Naive thymus-derived CD4-positive, alpha-beta T cell (primary cell): ENCODE measurements at places on chromosomes 1 and 21.

DNA sequence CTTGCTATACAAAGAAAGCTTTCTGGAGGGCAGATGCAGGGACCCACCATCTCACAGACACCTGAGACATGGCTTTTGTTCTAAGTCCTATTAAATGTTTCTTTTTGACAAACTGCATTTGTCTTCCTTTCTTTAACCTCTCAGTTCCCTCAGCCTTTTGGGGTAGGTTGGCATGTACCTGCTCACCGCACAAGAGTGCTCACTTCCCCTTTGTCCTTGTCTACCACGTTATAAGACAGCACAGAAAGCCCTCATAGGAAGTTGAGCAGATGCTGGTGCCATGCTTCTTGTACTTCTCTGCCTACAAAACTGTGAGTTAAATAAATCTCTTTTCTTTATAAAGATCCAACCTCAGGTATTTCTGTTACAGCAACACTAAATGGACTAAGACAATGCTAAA is 31.9 kb upstream of the RGS21 start:
- no peak for DNase-seq

GRCh38 chr1:65001231-65001792 is 35.0 kb upstream of the JAK1 start:
- DNase-seq = peak; percentile 73

DNA sequence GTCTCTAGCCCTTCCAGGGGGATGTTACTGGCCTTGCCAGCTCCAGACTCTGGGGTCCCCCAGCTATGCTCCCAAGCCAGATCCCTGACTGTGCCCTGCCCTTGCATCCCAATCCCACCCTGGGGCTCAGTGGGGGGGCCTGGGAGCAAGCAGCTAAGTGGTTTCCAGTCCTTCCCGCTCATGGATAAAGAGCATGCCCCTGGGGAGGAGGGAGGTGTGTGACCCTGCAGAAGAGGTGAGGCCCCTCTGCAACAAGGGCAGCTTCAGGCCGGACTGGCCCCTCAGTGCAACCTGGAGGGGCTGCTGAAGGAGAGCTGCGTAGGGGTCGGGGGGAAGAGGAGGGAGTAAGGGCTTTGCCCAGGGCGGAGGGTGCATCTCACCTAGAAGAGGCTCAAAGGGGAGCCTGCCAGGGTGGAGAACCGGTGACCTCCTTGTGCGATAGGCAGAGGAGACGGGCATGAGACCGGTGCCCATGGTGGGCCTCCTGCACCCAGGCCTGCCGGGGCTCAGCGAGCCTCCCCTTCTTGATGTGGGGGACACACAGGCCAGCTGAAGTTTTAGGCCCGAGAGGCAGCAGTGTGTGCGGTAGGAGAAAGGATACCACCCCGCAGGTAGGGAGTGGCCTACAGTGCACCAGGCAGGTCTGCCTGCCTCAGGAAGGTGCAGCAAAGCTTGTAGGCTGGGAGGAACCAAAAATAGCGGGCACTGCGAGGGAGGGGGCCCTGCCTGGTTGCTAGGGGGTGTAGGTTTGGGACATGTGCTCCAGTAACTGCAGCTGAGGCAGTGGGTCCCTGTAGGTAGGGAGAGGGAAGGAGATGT is 3.1 kb downstream of the OBSCN start:
- DNase-seq = no peak

- DNase-seq = no peak
These were observed 154.0 kb downstream of the SLC30A10 start for GRCh38 chr1:219774386-219774785.

- DNase-seq = no peak
These were observed 3.8 kb downstream of the NCDN start for GRCh38 chr1:35561297-35561971.

DNA sequence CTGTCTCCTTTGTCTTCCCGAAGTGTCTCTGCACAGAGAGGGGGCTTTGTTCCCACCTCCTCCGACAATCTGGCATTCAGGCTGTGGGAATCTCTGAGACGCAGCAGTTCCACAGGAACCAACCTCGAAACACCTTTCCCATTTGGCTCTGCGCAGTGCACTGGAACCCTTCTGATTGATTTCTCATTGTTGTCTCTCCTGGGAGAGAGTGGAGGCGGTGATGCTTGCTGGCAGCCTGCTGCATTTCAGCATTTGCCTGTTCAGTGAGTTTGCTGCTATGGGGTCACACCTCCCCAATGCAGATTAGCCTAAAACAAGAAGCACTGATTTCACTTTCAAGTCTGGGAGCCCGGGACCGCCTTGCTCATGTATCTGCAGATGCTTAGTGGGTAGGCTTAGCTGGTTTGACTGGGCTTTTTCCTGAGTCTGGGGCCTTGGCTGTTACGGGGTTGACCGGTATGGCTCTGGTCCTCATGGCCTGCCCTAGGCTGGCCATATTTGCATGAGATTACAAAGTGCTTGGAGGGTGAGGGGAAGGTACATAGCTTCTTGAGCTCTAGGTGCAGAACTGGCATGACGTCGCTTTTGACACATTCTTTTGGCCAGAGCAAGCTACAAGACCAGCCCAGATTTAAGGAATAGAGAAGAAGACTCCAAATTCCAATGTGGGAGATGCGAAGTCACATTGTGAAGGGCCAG is 695.3 kb downstream of the PTPRU start:
- DNase-seq = no peak

- DNase-seq = peak; percentile 77
These were observed at the start of gene PTPRC for GRCh38 chr1:198638894-198639635. Gene PTPRC (plus strand): TSS chr1:198639040. CDS start chr1:198639269, 229 bp downstream.

GRCh38 chr21:45513741-45514310 is 28.4 kb downstream of the SLC19A1 start:
- DNase-seq = no peak

DNA sequence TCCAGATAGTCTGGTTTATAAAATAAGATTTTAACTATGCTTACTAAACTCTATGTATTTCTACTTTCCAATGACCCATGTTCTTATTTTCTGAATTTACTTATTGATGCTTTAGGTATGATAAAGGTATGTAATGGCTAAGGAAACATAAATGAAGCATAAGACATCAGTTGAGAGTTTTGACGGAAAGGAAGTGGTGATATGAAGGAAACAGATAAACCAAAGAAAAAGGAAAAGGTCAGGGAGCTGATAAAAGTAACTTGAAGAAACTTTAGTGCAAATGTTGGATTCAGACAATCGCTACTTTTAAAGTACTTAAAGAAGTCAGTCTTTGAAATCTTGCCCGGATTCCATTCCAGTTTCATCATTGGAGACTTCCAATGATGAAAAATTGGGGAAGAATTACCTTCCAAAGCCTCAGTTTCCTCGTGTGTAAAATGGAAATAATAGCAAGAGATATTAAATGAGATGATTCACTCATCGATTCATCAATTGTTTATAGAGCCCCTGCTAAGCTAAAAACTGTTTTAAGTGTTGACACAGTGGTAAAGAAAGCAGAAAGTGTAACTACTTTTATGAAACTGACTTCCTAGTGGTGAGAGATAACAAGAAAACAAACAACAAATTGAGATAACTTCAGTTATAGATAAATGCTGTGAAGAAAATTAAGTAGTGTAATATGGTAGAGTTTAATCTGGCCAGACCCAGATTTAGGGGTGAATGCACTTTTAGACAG is 10.6 kb downstream of the PTPRC start:
- no peak for DNase-seq

- no peak for DNase-seq
These were observed 144.7 kb downstream of the MRPL39 start for GRCh38 chr21:25462517-25462971.

- DNase-seq = no peak
These were observed 27.3 kb downstream of the ZNF691 start for GRCh38 chr1:42873670-42874069.

DNA sequence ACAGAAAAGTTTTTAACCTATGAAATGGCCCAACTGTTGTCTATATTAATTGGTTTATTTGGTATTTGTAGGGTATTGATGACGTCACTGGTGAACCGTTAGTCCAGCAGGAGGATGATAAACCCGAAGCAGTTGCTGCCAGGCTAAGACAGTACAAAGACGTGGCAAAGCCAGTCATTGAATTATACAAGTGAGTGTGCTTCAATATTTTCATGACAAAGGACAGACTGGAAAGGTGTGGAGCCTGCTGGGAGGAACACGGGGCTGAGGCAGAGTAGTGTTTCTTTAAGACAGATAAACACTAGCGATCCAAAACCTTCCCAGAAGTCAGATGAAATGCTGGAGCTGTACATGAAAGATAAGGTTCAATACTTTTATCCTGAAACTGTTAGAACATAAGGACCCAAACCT is 76.7 kb downstream of the AK4 start:
- no peak for DNase-seq

DNA sequence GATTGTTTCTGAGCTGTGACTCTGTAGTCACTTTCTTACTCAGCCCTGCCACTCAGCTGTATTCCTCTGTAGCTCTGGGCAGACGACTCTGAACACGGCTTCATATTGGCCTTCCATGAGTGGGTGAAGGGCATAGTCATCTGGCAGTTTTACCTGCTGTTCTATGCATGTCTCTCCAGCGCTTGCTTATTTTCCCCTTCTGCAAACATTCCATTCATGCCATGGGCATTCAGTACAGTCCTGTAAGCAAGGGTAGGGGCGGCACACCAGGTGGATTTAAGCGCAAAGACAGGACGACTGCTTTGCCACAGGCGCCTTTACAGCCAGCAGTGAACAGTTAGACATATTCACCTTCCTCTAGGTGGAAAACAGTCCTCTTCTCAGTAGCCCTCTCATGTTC is 4.4 kb upstream of the WDR26 start:
- no peak for DNase-seq

DNA sequence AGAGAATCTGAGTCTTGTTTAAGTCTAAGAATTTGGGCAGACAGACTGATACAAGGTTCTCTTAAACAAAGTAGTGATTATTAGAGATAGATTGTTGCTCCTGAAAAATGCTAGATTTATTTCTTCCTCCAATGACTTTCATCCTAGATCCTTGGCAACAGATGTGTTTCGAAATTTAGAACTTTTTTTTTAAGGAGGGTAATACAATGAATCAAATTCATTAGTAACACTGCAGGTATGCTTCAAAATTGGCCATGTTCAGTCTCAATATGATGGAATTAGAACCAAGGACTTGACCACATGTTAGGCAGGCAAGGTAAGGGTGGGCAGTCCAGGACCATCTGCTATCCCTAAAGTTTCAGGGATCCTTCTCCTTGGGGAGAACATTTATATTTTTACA is 4.5 kb upstream of the LCE1F start:
- no peak for DNase-seq

DNA sequence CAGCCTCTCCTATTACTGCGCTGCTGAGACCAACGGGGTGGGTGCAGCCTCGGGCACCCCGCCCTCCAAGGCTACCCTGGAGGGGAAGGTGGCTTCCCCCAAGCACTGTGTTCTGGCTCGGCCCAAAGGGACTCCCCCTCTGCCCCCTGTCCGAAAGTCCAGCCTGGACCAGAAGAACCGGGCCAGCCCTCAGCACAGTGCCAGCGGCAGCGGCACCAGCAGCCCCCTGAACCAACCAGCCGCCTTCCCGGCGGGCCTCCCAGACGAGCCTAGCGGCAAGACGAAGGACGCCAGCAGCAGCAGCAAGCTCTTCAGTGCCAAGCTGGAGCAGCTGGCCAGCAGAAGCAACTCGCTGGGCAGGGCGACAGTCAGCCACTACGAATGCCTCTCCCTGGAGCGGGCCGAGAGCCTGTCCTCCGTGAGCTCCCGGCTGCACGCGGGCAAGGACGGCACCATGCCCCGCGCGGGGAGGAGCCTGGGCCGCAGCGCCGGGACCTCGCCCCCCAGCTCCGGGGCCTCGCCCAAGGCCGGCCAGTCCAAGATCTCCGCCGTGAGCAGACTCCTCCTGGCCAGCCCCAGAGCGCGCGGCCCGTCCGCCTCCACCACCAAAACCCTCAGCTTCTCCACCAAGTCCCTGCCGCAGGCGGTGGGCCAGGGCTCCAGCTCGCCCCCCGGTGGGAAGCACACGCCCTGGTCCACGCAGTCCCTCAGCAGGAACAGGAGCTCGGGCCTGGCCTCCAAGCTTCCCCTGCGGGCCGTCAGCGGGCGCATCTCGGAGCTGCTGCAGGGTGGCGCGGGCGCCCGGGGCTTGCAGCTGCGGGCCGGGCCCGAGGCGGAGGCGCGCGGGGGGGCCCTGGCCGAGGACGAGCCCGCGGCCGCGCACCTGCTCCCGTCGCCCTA is 533.1 kb downstream of the KIF26B start:
- no peak for DNase-seq

- no peak for DNase-seq
These were observed 9.0 kb downstream of the NSL1 start for GRCh38 chr1:212782422-212783154.

DNA sequence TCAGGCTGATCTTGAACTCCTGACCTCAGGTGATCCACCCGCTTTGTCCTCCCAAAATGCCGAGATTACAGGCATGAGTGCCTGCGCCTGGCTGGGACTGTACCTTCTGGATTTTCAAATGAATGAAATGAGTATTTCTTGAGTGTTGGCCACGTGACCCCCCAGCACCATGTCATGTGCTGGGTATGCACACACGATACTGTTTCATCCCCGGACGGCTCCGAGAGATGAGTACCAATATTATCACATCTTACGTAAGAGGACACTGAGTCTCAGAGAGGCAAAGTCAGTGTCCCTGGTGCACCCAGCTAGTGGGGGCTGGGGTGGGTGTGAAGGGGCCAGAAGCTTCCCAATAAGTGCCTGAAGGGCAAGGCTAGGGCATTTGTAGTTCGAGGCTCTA is 780 bp upstream of the CROCC start:
- no peak for DNase-seq

DNA sequence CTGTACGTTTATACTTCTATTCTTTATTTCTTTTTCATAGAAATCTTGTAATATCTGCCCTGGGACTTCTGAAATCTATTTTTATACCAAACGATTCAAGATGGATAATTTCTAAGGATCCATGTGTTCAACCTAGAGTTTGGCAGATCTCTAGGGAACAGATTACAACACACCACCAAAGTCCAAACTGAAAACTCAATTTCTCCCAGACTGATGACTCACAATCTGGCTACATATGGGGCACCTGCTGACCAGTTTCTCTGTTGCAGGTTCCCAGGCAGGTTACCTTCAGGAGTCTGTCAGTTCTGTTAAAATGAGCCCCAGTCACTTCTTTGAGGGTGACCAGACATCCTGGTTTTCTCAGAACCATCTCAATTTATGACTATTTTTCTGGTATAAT is 439.4 kb downstream of the GPATCH2 start:
- DNase-seq = no peak

DNA sequence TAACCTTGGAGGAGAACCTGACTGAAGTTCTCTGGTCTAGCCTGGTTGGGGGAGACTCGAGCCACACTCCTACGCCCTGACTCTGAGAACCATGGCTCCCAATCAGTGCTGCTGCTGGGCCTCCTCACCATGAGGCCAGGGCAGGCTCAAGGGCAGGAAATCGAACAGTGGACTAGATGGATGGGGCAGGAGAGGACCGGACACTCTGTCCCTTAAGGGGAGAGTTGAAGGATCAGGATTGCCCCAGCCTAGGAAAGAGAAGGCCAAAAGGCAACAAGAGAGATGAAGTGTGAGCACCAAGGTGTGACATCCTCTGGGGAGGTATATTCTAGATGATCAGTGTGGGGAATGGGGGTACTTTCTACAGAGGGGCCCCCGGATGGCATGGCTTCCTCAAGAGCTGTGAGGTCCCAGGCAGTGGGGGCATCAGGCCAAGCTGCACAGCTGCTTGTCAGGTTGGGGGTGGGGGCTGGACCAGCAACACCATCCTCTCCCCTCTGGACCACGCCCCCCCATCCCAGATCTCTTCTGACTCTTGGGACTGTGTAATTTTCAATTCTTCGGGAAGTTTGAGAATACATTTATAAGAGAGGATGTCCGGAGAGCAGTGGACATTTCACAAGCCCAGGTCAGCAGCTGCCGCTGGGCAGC is 34.0 kb downstream of the MX1 start:
- no peak for DNase-seq

- DNase-seq = no peak
These were observed 3.5 kb downstream of the TNFRSF1B start for GRCh38 chr1:12170263-12170671.
